NCI-H460 (cell line): ENCODE measurements at places on chromosomes 1 and 21. TPM values are rescaled to one million over a fixed set of nuclear protein-coding genes. Genes with fewer than 3 reads are reported as not detected.

The RGSL1 gene
- total RNA-seq: 0.07 TPM in 1 of 2 replicates, not detected in the other

The ADORA3 gene
- not detected in 2 replicates for total RNA-seq

The NR1I3 gene
- total RNA-seq: not detected in 2 replicates

The ZMYND12 gene
- 0.29 and 0.32 TPM in 2 replicates for total RNA-seq

The EIF4G3 gene
- 37.9 and 42.0 TPM in 2 replicates for total RNA-seq

The PPFIA4 gene
- 3.4 and 4.2 TPM in 2 replicates for total RNA-seq

The SLC30A10 gene
- total RNA-seq: not detected in 2 replicates

The GPR52 gene
- 1.0 TPM in 2 replicates for total RNA-seq

The HHAT gene
- total RNA-seq: 3.6 and 4.4 TPM in 2 replicates

The C1orf210 gene
- total RNA-seq: 0.12 TPM in 1 of 2 replicates, not detected in the other

- no peak for DNase-seq
Measured at GRCh38 chr1:205599669-205600042, 32.2 kb downstream of the ELK4 start.

DNA sequence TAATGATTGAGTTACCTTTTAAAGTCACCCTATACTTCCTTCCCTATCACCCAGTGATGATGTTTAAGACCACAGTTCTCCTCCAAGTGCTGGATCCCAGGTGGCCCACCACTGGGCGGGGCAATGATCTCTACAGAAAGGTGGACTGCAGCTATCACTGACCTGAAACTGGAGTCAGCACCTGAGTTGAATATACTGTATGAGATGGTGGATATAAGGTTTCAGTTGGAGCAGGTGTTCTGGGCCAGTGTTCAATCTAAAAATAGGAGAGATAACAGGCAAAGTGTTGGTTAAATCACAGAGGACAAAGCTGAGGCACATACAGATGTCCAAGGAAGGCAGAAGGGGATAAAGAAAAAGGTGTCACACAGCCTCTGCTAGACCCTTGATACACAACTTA lies 96.6 kb downstream of the SIPA1L2 start:
- DNase-seq: no peak

GRCh38 chr1:225694151-225694603 lies 41.3 kb upstream of the ENAH start:
- DNase-seq: no peak

- no peak for DNase-seq
Measured at GRCh38 chr1:29343476-29343875, 107.2 kb downstream of the PTPRU start.

DNA sequence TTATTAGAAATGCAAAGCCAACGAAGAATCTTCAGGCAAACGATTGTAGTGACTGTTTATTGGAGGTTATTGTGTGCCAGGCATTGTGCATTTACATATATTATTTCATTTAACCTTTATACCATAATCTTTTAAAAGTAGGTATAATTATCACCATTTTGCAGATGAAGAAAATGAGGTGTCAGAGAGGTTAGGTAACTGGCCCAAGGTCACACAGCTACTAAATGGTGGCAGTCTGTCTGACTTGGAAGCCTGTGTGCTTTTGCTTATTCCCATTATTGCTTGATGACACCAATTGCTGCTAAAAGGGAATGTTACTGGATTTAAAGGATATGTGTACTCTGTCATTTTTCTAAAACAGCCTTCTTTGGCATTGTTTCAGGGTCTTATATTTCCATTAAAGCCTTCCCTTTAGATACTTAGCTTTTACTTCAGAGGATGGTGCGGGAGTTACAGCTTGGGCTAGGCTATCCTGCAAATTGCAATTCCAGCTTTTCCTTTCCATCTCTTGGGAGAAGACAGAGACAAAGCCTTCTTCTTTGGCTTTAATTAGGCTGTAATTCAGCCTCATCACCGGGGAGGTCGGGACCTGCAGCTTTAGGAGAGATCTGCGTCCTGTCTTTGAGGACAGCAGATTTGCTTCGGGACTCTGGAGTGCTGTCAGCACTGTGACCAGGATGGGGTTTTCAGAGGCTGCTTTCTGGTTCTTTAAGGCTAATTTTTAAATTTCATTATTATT lies 37.4 kb upstream of the ERRFI1 start:
- no peak for DNase-seq

GRCh38 chr1:39544327-39544726 lies 32.3 kb downstream of the PABPC4 start:
- no peak for DNase-seq

- DNase-seq: no peak
Measured at GRCh38 chr1:25723250-25723880, 76.6 kb upstream of the SELENON start.

DNA sequence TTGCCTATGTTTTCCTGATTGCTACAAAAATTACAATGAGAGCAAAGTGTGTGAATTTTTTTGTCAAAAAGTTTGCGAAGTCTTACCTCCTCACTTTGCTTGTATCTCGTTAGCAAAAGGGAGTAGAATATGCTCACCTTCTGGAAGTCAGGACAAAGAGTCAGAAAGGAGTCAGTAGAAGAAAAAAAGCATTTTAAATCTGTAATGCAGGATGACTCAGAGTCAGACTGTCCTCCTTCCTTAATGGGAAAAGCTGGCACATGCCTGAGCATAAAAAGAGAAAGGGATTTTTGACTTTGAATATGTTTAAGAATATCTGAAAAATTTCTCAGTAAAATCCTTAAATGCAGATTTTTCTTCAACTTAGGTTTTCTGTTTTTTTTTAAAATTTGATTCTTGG lies 14.2 kb upstream of the VN1R5 start:
- no peak for DNase-seq

- no peak for DNase-seq
Measured at GRCh38 chr1:149967646-149968045, 31.0 kb upstream of the MTMR11 start.

GRCh38 chr1:234543442-234544086 lies 64.6 kb upstream of the TARBP1 start:
- DNase-seq: no peak

DNA sequence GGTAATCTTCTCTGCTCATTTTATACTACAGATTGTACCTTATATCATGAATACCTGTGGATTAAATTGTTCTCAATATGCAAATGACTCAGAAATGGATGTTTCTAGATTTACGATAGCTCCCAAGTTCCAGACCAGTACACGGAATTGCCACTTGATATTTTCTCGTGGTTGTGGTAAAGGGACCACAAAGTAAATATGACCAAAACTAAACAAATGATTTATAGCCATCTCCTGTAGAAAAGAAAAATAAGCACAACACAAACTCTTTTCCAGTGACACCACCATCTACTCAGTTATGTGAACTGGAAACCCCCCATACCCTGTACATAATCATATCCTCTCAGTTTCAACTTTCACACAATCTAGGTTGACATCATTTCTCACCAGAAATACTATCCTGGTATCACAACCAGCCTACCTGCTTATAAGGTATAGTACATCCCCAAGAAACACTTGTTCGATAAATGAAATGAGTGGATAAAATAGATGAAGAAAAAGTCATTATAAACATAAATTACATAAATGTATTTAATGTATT lies 172.3 kb downstream of the ADGRL4 start:
- DNase-seq: no peak

DNA sequence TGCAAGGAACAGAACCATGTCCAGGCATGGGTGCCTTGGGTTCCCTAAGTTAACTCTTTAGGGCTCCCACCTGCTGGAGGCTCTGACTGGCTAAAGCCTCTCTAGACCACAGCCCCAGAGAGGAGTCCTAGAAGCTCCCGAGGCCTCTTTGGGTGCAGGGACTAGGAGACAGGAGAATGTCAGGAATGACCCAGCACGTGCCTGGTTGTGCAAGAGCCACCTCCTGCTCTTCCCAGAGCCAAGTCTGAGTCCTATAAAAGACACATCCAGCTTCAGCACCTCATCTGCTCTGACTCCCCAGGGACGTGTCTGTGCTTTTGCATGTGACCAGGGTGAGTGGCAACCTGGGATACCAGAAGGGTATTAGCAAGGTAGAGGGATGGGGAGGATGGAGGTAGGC lies at the start of gene LCE2D:
Gene LCE2D (plus strand): TSS at position 283 of the 400 bp plus-strand sequence. CDS start 726 bp downstream, outside the sequence.
- DNase-seq: no peak

DNA sequence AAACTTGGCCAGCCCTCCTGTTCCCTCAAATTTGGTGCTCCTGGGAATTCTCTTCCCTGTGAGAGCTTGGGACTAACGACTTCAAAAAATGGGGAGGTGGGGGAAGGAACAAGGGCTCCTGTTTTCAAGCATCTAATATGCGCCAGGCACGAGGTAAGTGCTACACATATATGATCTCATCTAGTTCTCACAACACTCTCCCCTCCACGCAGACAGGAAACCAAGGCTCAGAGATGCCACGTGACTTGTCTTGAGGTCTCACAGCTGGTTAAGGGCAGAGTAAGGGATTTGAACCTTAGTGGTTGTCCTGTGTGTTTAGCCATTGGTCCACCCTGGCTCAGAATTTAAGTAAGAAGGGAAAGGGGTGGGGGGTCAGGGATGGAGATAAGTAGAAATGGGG lies 125.9 kb downstream of the DMRTB1 start:
- no peak for DNase-seq

DNA sequence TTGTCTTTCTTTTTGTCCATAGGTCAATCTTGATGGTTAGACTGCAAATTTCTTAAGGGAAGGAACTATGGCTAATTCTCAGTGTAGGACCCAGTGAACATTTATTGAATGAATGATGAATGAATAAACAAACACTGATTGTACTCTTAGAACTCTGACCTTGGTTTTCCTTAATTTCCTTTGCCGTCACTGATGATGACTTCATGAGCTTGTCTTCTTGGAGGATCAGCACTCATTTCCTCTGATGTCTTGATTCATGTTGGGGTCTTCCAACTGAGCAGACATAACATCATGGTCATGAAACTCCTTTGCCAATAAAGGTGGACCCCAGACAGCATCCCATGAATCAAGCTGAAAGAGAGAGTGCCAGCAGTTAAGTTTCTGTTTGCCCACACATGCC lies 96.3 kb downstream of the PLPP3 start:
- DNase-seq: no peak

- DNase-seq: no peak
Measured at GRCh38 chr1:184843732-184844495, 89.3 kb upstream of the EDEM3 start.

DNA sequence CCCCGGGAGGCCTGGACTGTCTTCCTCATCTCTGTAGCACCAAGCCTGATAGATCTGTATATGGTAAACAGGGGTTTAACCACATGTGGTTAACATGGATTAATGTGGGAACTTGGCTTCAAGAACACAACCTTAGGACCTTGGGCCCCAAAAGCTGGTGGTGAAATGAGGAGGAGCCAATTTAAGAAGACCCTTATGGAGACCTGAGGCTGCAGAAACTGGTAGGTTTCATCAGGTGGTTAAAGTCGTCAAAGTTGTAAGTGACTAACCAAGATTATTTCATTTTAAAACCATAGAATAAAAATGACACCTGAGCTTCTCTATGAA lies 14.0 kb downstream of the THEMIS2 start:
- no peak for DNase-seq

- DNase-seq: no peak
Measured at GRCh38 chr1:24925963-24926362, 4.1 kb downstream of the RUNX3 start.
